Activated gamma-delta T cell treated with Interleukin-2 at 50 U/mL for 16 hours (primary cell): ENCODE measurements at places on chromosomes 1 and 21.
A peak's percentile ranks its signal among the peaks of the same experiment; 100 is the strongest.

DNA sequence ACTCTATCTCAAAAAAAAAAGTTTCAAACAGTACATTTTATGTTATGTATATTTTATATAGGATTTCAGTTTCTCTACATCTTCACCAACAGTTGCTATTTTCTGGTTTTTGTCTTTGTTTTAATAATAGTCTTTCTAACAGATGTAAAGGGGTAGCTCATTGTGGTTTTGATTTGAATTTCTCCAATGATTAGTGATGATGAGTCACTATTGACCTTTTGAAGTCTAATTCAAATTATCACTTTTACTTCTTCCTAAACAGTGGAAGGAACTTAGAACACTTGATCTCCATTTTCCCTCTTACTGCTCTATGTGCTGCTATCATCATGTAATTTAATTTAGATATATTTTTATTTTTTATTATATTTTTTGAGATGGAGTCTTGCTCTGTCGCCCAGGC lies 31.7 kb upstream of the SHCBP1L start:
- no peak for DNase-seq

DNA sequence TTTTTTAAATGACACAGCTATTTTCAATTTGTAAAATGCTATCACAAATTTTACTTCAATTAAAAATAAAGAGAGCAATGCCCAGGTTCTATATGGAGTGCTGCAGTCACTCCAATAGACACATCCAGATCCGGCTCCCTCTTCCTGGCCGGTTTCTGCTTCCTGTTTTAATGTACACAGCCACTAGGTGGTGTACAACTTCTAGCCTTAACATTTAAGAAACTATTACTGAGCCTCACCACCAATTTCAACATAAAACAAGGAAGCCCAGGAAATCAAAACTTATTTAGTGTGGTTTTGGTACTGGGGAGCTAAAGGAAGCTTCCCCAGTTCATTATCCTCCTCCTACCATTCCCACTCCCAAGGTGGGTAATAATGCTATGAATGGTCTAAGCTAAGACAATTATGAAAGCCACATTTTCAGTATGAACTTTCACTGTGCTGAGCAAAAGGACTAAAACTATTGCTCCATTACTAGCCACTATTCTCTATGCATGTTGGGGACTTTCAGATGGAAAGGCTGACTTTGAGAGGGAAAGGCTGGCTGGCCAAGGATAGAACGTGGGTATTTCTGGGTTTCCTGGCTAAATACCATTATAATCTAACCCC lies 25.5 kb upstream of the MTMR11 start:
- peak; percentile 24 for DNase-seq

GRCh38 chr1:150530491-150531159 lies 15.1 kb downstream of the FALEC start:
- no peak for DNase-seq

DNA sequence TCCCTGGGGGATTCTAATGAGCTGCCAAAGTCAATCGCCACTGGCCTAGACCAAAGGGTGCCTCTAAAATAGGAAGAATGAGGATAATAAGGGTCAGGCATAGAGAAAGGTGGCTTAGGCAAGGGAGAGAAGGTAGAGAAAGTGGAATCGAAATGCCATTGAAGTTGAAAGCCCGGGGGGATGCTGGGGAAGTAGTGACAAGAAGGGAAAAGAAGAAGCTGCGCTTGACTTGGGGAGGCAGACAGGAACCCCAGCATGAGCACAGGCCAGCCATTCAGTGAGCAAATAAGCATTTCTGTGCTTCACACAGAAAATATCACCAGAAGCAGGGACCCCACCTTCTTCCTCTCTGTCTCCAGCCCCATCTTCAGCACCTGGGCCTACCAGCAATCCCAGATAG lies 1.5 kb downstream of the CD2 start:
- DNase-seq, result no peak

DNA sequence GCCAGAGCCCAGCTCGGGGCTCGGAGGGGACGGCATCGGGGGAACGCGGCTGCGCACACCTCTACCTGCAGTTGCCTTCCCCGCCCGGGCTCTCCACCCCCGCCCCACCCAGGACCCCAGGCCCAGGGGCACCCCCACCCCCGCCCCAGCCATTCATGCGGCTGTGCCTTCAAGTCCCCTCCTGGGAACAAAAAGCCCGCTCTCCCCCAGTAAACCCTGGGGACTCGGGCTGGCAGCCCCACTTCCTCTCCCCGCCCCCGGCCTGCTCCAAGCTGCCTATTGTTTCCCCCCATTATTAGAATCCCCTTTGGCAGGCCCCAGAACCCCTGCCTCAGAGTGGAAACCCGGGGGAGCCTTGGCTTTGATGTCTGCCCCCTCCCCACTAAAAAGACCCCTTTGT lies 18.0 kb downstream of the MEGF6 start:
- DNase-seq, result no peak

DNA sequence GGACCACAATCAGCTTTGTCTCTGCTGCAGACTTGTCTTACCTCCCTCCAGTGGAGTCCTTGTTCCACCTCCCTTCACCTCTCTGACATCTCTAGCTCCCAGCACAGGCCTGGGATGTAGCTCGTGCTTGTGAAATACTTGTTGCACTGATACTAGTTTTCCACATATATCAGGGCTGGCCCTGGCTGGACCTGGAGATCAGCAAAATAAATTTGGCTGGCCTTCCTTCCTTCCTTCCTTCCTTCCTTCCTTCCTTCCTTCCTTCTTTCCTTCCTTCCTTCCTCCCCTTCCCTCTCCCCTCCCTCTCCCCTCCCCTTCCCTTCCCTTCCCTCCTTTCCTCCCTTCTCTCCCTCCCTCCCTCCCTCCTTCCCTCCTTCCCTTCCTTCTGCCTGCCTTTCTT lies 196.5 kb downstream of the HIVEP3 start:
- no peak for DNase-seq

DNA sequence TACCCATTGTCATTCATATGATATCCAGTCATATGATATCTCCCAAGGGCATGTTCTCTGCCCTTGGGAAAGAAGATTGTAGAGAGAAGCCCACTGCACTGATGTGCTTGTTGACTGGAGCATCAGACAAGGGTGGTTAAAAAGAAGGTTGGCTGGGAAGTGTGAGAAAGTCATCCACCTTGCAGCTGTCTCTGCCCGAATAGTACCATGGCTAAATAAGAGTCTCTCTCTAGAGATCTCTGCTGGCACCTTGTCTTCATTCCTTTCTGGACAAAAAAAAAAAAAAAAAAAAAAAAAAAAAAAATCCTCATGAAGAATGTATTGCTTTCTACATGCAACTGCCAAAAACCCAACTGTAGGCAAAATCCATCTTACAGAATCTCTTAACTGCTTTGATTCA lies 349.7 kb upstream of the ESRRG start:
- DNase-seq, result no peak

GRCh38 chr1:227167276-227168101 lies 150.8 kb downstream of the CDC42BPA start:
- DNase-seq, result no peak

GRCh38 chr1:171127099-171127498 lies 36.4 kb downstream of the FMO3 start:
- DNase-seq, result no peak

DNA sequence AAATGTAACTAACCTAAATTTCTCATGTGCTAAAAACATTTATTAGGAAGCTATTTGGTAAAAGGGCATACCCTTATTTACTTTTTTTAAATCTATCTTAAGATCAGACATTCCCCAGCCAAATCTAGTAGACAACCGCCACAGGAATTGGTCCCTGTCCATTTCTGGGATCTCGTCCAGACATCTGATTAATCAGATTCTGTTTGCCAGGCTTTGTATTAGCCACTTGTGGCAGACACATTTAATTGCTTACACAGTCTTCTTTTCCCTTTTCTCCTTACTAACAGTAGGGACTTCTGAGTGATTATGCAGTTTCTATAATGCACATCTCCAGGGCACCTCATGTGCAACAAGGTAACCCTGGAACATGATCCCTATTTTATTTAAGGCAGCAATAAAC lies 449.0 kb upstream of the RGS18 start:
- DNase-seq, result no peak

DNA sequence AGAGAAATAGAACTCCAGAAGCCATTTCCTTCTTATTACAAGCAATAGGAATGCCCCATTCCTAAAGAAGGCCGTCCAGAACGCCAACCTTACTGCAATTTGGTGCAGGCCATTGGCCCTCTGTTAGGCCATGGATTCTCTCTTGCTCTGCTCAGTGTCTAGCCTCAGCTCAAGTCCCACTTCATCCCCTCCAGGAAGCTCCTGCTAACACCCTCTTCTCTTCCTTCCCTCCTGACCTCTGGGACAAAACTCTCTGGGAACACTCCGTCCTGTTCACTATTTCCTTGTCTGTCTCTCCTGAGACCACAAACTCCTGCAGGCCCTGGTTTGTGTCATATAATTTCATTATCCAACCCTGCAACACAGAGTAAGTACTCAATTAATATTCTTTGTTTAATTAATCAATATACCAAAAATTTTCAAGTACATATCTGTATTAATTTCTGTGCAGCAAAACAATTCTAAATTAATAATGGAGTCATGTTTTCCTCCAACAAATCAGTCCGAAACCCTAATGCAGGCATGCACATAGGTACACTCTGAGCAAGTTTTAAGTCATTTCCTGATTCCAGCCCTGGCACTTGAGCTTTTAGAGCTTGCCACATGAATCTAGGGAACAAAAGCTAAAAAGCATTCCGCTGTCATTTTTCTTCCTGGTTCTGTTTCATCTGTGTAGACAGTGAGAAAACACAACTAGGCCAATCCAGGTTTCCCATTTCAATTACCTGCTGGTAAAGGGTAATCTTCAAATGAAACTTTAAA lies 245.3 kb downstream of the SETD4 start:
- no peak for DNase-seq

- no peak for DNase-seq
Observed at GRCh38 chr1:32533792-32534327, 5.4 kb upstream of the ZBTB8A start.

- no peak for DNase-seq
Observed at GRCh38 chr1:20964540-20965484, 177.7 kb upstream of the HP1BP3 start.

GRCh38 chr1:246445503-246445902 lies 61.6 kb downstream of the SMYD3 start:
- no peak for DNase-seq

DNA sequence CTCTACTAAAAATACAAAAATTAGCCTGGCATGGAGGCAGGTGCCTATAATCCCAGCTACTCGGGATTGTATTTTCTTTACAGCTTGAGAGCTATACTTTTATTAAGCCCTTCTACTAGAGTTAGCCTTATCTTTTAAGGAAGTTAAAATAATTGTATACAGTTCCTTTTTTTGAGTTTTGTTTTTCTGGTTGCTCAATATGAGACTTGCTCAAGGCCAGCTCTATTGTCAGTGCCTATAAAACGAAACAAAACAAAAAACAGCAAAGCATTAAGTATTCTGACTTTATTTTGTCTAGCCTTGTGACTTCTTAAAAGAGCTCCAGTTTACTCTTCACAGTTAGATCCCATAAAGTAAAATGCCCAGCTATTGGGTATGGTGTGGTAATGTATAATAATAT lies 17.2 kb downstream of the PKN2 start:
- no peak for DNase-seq

GRCh38 chr1:115242543-115242942 lies 95.5 kb downstream of the NGF start:
- DNase-seq, result no peak

DNA sequence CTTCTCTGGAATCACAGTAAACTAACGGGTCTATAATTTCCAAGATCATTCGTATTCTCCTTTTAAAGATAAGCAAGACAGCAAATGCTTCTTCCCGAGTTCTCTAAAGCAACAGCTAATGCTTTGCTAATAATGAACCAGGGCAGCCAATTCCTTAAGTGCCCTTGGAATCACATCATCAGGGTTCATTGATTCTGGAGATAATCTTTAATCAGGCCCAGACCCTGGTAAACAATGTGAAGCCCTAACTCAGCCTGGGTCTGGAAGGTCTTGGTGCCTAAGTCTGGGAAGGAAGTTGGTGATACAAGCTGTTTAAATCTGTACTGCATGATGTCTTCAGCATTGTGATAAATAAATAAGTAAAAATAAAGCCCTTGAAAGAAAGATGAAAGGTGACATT lies 18.4 kb downstream of the ERI3 start:
- no peak for DNase-seq

DNA sequence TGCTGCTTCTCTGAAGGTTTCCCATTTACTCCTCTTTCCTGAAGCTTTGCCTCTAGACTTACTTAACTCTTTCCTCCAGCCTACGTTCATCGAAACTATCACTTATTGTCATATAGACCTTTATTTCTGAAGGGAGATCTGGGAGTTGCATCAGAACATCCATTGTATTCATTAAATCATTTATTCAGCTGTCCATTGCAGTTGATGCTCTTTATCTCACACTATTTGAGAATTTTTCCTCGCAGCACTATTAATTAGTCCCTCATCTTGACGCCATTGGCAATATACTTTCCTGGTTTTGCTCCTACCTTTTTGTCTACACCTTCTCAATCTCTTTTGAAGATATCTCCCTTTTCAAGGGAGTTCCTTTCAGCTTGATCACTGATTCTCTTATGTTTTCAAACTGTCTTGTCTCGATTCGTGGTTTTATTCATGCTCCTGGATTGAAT lies 757 bp upstream of the LRIF1 start:
- DNase-seq, result no peak

DNA sequence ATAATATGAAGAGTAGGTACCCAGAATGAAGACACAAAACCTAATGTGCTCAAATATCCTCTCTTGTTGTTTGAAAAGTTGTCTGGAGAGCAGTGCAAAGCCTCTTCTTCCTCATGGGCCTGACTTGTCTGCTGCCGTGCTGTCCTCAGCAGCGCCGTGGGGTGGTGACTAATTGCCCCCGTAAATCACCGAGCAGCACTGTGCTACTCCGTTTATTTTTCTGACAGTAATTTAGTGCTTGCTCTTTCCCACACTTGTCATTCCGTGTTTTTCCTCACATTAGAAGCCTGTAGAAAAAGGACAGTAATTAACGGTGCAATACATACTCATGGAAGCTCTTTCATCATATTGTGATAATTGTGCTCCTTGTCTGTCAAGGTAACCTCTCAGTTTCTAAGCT lies 114.8 kb upstream of the BARHL2 start:
- DNase-seq, result no peak

DNA sequence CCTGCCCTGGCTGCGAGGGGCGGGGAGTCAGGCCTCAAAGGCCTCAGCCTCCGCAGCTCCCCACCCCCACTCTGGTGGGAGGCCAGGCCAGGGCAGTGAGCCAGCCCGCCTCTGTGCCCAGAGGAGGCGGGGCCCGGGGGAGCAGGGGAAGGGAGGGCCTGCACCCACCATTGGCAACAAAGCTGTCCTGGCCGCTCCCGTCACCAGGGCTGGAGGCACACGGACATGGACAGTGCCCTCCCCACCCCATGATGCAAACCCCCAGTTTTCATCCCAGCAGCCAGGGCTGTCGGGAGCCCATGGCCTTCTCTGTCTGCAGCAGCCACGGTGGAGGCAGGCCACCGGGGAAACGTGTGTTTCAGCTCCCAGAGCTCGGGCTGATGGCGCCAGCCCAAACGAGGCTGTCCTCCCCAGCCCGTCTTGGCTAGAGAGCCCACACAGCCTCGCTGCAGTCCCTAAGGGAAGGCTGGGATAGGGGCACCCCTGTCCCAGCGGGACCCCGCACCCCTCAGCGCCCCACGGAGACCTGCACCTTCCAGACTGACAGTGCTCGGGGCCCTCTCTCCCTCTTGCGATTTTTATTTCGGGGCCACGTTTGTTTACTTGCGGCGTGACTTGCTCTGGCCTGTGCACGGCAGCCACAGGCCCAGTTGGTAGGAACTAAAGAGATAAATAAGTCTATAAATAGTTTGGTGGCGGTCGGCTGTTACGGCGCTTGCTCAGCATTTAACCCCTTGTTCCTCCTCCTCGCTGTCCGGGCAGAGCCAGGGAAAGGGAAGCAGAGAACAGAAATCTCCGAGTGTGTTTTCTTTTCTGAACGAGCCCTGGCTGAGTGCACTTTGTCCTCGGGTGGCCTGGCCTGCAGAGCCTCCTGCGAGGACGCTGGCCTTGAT lies 101.8 kb downstream of the PRDM16 start:
- no peak for DNase-seq

GRCh38 chr1:78005755-78006154 lies 1.0 kb downstream of the DNAJB4 start:
- DNase-seq, result no peak
